ENCODE measurements at places on chromosomes 7 and 10. TPM values are rescaled to one million over a fixed set of nuclear protein-coding genes. Genes with fewer than 3 reads are reported as not detected.

DNA sequence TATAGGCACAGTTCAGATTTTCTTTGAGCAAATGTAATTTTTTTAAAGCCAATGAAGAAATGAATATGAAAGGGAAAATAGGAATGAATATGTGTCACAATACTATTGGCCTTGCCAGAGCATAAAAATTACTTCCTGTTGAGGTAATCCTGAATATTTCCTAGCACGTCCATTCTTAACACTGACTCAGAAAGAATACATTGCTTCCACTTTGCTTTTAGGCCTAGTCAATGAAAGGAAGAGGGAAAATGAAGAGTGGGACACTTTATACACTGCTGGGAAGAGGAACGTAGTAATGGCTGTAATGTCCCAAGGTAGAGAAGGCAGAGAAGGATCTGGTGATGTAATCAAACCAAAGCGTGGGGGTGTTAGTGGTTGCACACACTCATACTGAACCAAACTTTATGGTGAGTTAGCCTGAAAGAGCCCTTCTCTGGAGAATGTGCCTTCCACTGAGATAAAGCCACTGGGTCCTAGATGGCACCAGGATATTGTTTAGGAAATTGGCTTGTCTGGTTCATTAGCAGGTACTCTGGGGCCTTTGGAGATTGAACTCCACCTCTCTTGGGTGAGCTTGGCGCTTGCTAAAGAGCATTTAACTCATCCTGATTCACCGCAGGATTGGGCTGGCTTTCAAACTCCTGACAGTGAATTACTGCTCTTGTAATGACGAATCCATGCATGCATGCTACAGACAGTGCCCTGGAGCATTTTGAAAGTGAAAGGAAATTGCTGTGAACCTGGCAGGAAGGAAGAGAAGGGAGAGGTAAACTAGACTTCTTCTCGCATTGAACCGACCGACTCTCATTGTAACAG lies 254.9 kb downstream of the KIAA1217 start:
- peak; percentile 63 for DNase-seq

DNA sequence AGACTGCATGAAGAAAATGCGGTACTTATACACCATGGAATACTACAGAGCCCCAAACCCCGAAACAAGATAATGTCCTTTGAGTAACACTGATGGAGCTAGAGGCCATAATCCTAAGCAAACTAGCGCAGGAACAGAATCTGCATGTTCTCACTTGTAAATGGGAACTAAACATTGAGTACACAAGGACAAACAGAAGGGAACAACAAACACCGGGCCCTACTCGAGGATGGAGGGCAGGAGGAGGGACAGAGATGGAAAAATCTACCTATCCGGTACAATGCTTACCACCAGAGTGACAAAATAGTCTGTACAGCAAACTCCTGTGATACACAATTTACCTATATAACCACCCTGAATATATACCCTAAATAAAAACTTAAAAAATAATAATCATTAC lies 507.9 kb downstream of the IPMK start:
- DNase-seq, result no peak

SLC29A4 gene
- 4.9 TPM for total RNA-seq

- DNase-seq, result no peak
Measured at GRCh38 chr7:1981201-1981877, 251.4 kb downstream of the MAD1L1 start.

DNA sequence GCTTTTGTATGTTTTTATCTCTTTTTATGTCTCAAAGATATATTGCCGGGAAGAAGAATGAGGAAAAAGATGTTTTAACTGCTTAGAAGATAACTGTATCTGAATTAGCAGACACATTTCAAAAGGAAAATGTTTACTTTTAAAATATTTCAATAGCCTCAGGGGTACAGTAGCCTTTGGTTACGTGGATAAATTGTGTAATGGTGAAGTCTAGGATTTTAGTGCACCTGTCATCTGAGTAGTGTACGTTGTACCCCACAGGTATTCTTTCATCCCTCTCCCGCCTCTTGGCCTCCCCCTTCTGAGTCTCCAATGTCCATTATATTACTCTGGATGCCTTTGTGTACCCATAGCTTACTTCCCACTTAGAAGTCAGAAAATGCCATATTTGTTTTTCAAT lies 222.1 kb downstream of the FANK1 start:
- DNase-seq, result no peak

DNA sequence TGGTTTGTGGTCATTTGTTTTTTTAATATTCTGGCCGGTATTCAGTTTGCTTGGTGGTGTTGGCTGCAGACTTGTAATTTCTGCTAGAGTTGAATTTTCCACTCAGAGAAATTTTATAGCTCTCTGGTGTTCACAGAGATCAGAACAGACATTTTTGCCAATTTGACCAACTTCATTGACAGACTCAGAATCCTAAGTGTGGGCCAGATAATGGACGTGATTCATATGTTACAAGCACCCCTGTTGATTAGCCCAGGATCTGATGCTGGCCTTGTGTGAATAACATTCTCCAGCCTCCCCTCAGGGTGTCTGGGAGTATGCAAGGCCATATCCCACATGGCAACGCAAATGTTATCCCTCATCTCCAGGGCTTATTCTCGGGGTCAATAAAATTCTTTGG lies 283.8 kb downstream of the C7orf25 start:
- DNase-seq, result peak; percentile 28

- DNase-seq, result no peak
Measured at GRCh38 chr7:14144538-14144937, 155.1 kb upstream of the ETV1 start.

All from skin of body (tissue), 3 donors.